ENCODE measurements at places on chromosomes 6 and 20. TPM values are rescaled to one million over a fixed set of nuclear protein-coding genes. Genes with fewer than 3 reads are reported as not detected.

ULBP2 gene
- total RNA-seq = 0.78 TPM

TXLNB gene
- not detected for total RNA-seq

YTHDF1 gene
- 42.4 TPM for total RNA-seq

TCP11 gene
- not detected for total RNA-seq

ZSCAN31 gene
- 5.7 TPM for total RNA-seq

TREM1 gene
- total RNA-seq = not detected

CD40 gene
- 2.1 TPM for total RNA-seq

C6orf58 gene
- total RNA-seq = not detected

PRPH2 gene
- total RNA-seq = 0.09 TPM

PHACTR1 gene
- 25.3 TPM for total RNA-seq

RARS2 gene
- 32.9 TPM for total RNA-seq

LYRM4 gene
- total RNA-seq = 69.4 TPM

DNAH8 gene
- total RNA-seq = 2.9 TPM

DUSP15 gene
- total RNA-seq = not detected

SRMS gene
- not detected for total RNA-seq

MAS1 gene
- total RNA-seq = not detected

SYCP2L gene
- total RNA-seq = 21.5 TPM

ZNF217 gene
- 41.8 TPM for total RNA-seq

LY6G6C gene
- total RNA-seq = not detected

HLA-DQB2 gene
- not detected for total RNA-seq

CYP39A1 gene
- total RNA-seq = not detected

MATN4 gene
- total RNA-seq = 0.13 TPM

ABHD16B gene
- not detected for total RNA-seq

PLG gene
- 0.69 TPM for total RNA-seq

CLPSL1 gene
- total RNA-seq = not detected

TRIM15 gene
- 1.2 TPM for total RNA-seq

GUCA1A gene
- total RNA-seq = not detected

SPATA25 gene
- 0.95 TPM for total RNA-seq

C20orf202 gene
- not detected for total RNA-seq

DDX43 gene
- 0.20 TPM for total RNA-seq

CHRNA4 gene
- not detected for total RNA-seq

POU5F1 gene
- 2.3 TPM for total RNA-seq

ULBP3 gene
- 0.38 TPM for total RNA-seq

C20orf141 gene
- total RNA-seq = not detected

Measured in K562 (cell line).